ENCODE measurements at places on chromosomes 4 and X.

- no peak for DNase-seq
Observed at GRCh38 chr4:181858741-181859140, 384.5 kb upstream of the TENM3 start.

GRCh38 chrX:22795671-22796070 lies 204.1 kb upstream of the DDX53 start:
- DNase-seq, result no peak

- no peak for DNase-seq
Observed at GRCh38 chrX:153681175-153681574, 6.6 kb upstream of the SLC6A8 start.

DNA sequence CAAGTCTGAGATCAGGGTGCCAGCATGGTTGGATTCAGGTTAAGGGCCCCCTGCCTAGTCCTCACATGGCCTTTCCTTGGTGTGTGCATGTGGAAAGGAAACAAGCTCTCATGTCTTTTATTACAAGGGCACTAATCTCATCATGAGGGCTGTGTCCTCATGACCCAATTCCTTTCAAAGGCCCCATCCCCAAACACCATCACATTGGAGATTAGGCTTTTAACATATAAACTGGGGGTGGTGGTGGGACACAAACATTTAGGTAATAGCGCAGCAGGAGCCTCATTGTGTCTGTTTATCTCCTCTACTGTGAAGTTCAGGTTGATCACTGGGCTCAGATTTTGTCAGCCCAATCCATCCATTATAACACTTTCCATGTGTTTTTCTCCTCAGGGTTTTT lies 41.0 kb downstream of the BEX3 start:
- no peak for DNase-seq

DNA sequence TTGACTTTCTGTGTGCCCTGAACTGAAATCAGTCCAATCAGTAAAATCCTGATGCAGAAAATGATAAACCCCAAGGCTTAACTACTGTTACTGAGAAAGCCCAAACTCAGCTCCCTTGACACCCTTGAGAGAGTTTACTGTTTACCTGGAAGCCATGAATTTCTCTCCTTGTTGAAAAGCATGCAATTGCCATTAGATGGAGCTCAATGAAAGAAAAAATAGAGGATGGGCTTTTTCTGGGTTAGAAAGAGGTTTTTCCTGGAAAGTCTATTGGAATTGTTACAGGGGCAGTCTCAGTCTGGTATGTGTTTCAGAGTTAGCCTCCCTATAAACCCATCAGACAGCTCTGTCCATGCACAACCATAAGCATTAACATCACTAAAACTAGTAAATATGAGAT lies 66.4 kb upstream of the C4orf54 start:
- no peak for DNase-seq
